ENCODE measurements at places on chromosomes 4 and X. TPM values are rescaled to one million over a fixed set of nuclear protein-coding genes. Genes with fewer than 3 reads are reported as not detected.

DNA sequence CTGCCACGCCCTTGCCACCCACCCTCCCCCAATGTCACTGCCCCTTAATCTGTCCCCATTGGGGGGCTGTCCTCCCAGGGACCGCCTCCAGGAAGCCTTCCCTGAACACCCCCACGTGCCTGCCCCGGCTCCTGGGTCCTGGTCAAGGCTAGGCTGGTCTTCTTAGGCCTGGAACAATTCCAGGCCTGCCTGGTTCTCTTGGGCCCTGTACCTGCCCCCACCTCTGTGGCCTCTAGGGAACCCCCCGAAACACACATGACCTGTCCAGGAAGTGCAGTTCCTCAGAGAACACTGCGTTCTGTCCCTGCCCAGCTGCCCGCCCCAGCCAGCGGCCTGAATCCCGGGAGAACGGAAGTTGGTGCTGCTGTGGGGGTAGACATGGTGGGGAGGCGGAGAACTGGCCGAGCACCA is 5.1 kb downstream of the MXD4 start:
- H3K4me3 ChIP-seq = no peak overlapping the region
- peaks cover 50% of the 10 kb centered on the region for H3K36me3 ChIP-seq
- H3K27me3 ChIP-seq = no peaks in the 10 kb centered on the region
- DNase-seq = no peak
- H3K4me1 ChIP-seq = peaks cover 24% of the 10 kb centered on the region

- no peaks in the 10 kb centered on the region for H3K4me1 ChIP-seq
- H3K36me3 ChIP-seq = no peaks in the 10 kb centered on the region
- DNase-seq = no peak
Measured at GRCh38 chrX:34467437-34467836, 189.6 kb downstream of the TMEM47 start.

DNA sequence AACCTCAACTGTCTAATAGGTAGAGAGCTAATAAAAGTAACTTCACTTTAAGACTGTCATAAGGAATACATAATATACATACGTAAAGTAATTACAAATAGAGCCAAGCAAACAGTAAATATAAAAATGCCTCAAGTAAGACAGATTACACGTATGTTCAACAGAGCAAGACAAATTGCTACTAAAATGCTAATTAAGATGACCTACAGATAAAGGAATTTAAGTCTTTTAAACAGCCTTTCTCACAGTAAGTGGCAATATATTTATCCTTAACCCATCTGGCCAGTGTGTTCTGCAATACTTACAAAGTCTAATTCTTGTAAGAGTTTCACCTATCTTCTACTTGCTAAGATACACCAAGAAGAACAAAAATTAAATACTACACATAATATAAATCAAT is 12.7 kb downstream of the G3BP2 start:
- no peak overlapping the region for H3K4me3 ChIP-seq
- H3K27me3 ChIP-seq = no peaks in the 10 kb centered on the region
- H3K27ac ChIP-seq = no peak overlapping the region

DNA sequence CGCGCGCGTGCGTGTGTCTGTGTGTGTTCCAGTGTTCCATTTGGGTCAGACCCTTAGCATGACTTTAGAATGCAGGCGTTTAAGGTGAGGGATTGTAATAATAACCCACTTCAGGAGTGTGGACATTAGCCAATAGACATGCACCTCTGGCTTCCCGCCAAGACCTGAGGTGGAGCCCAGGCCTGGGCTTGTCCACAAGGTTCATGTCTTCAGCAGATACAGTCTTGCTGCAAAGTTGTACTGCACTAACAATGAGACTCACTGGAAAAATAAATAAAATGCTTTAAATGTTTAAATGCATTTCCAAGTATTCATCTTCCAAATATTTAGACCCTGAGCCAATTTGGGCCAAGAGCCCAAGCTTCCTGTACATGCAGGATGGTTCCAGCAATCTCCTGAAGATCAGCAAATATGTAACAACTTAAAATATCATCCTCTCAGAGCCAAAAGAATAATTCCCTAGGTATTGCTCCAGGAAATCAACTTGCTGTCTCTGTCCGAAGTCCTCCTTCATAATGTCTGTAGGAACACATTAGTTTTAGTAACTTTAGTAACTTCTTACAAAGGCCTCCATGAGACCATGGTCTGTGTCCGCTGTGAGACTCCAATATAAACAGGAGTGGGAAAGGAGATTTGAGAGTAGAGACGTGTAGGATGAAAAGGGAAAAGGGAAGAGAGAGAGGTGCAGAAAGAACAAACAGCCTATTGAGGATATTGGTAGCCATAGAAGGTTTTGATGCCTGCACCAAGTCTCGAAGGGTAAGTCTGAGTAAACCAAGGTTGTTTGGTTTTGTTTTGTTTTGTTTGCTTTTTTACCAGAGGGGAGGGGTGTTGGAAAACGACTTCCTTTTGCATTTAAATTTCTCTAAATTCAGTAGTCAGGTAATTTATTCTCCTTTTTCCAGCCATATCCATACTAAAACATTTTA is 98.5 kb upstream of the KLF3 start:
- H3K36me3 ChIP-seq = no peaks in the 10 kb centered on the region
- peaks cover 5% of the 10 kb centered on the region for H3K27me3 ChIP-seq
- H3K27ac ChIP-seq = no peak overlapping the region
- no peak for DNase-seq
- no peak overlapping the region for H3K4me3 ChIP-seq
- peaks cover 5% of the 10 kb centered on the region for H3K4me1 ChIP-seq

DNA sequence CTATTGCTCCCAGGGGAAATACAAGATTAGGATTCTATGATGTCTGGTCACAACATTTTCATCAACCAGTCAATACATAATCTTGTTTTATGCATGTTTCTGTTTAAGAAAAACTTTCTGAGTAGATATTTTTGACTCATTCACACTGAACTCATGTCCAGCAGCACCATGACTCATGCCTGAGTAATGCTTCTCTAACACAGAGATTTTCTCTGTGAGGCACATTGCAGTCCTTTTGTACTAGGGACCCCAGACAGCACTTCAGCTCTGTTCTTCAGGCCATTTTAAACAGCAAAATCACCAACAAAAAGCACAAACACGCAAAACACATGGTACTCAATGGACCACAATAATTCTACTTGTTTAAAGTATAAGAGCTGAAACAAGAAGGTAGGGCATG is 83.6 kb downstream of the MXRA5 start:
- no peaks in the 10 kb centered on the region for H3K27me3 ChIP-seq
- H3K36me3 ChIP-seq = no peaks in the 10 kb centered on the region
- no peak for DNase-seq

GRCh38 chr4:78293348-78293747 is 236.2 kb downstream of the FRAS1 start:
- no peak overlapping the region for H3K4me3 ChIP-seq
- no peak overlapping the region for H3K27ac ChIP-seq
- no peaks in the 10 kb centered on the region for H3K27me3 ChIP-seq
- no peaks in the 10 kb centered on the region for H3K4me1 ChIP-seq
- no peak for DNase-seq

DNA sequence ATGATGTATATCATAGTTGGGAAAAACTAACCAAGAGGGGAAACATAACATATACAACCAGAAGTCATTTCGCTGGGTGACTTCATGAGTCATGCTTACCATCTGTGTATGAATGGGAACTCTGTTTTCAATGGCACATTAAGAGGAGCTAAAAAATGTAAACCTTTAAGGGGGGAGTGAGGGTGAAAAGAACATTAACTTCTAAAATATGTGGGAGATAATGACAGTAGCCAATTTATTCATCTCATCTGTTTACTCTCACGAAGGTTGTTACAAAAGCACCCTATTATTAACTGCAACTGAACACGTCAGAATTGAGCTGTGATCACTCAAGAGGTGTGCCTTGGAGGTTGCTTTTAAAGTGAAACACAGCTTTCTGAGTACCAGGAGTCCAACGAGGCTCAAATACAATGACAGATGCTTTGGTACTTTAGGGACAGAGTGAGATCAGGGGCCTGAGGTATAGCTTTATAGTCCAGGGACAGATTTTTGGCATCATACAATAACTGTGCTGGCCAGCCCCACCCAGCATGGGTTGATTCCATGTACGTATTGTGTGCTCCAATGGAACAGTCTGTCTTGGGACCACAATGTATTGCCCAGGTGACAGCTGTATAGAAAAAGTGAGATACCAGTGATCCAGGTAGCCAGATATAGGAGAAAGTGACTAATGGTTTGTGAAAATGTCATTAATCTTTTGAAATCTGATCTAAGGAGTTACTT is 107.3 kb downstream of the AMMECR1 start:
- H3K4me3 ChIP-seq = no peak overlapping the region
- no peaks in the 10 kb centered on the region for H3K4me1 ChIP-seq
- no peak for DNase-seq
- no peaks in the 10 kb centered on the region for H3K36me3 ChIP-seq

GRCh38 chr4:150647008-150647407 is 65.1 kb downstream of the MAB21L2 start:
- H3K4me3 ChIP-seq = no peak overlapping the region
- H3K27ac ChIP-seq = no peak overlapping the region
- H3K4me1 ChIP-seq = no peaks in the 10 kb centered on the region
- no peak for DNase-seq

FAM53A gene
- total RNA-seq = 1.8 TPM

CENPVL1 gene
- not detected for total RNA-seq

- H3K27me3 ChIP-seq = no peaks in the 10 kb centered on the region
- no peaks in the 10 kb centered on the region for H3K36me3 ChIP-seq
- no peak for DNase-seq
- no peak overlapping the region for H3K27ac ChIP-seq
- H3K4me1 ChIP-seq = no peaks in the 10 kb centered on the region
Measured at GRCh38 chr4:38290366-38290765, 330.2 kb downstream of the PTTG2 start.

SPIN2A gene
- total RNA-seq = 0.81 TPM

DNA sequence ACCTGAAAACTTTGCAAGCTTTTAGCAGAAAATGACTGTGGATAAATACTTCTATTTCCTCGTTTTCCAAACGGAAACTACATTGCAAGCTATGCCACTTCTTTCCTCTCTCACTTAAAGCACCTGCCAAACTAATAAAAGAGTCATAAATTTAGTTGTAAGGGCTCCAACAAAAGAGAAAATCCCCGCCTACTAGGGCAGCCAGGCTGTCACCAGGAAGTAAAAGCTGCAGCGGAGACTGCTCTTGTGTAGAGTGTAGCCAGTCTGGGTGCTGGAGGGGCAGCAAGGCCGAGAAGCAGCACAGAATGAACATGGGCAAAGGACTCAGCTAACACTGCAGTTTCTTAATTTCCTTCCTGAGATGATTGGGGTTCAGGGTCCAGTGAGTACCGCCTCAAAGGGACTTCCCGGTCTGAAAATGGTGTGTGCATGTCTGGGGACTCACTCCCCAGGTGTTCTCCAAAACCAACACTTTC is 89.3 kb upstream of the MAML3 start:
- H3K36me3 ChIP-seq = no peaks in the 10 kb centered on the region
- H3K4me3 ChIP-seq = peak overlapping the region; percentile 2

GLOD5 gene
- total RNA-seq = not detected

GRCh38 chrX:53354669-53355068 is 67.8 kb downstream of the SMC1A start:
- H3K36me3 ChIP-seq = no peaks in the 10 kb centered on the region
- H3K27me3 ChIP-seq = no peaks in the 10 kb centered on the region
- H3K4me1 ChIP-seq = no peaks in the 10 kb centered on the region
- H3K27ac ChIP-seq = no peak overlapping the region
- H3K4me3 ChIP-seq = no peak overlapping the region
- no peak for DNase-seq

TASL gene
- 3.2 TPM for total RNA-seq

- DNase-seq = no peak
- no peak overlapping the region for H3K4me3 ChIP-seq
- no peaks in the 10 kb centered on the region for H3K4me1 ChIP-seq
- no peaks in the 10 kb centered on the region for H3K36me3 ChIP-seq
- no peak overlapping the region for H3K27ac ChIP-seq
- H3K27me3 ChIP-seq = peaks cover 4% of the 10 kb centered on the region
Measured at GRCh38 chr4:113437129-113437528, 324.4 kb downstream of the CAMK2D start.

DNA sequence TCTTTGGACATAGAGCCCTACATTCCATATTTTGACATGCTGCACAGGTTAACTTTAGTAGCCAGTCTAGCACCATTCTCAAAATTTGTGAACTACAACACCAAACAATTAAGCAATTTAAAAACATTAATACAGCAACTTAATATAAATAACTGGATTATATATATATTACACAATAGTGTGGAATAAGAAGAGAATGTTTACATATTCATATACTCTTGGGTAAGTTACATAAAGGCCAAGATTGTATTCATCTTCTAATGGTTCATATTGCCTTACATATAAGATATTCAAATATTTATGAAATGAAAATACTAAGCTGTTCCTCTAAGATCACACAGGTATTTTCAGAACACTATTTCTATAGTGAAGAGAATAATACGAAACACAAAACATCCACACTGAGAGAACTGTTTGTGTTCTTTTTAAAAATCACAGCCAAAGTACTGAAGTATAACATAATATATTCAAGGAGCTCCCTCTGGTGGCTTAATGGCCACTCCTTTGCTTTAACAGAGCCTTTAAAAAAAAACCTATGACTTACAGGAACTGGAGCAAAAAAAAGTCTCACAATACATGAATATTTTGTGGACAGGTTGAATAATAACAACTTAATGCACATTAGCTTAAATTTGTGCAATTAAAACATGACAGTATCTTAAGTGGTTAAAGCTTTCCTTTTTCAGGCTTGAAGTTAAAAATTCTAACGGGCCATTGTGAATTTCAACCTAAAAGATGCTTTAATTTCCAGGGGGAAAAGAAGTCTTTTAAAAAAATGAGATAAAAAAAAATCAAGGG is 46.2 kb downstream of the NEK1 start:
- no peaks in the 10 kb centered on the region for H3K27me3 ChIP-seq
- H3K4me1 ChIP-seq = no peaks in the 10 kb centered on the region
- H3K27ac ChIP-seq = no peak overlapping the region
- H3K36me3 ChIP-seq = no peaks in the 10 kb centered on the region
- H3K4me3 ChIP-seq = no peak overlapping the region
- peak; percentile 71 for DNase-seq

FAM114A1 gene
- not detected for total RNA-seq

GRCh38 chr4:519203-519651 is 20.2 kb downstream of the PIGG start:
- H3K4me3 ChIP-seq = no peak overlapping the region
- DNase-seq = no peak
- H3K27me3 ChIP-seq = no peaks in the 10 kb centered on the region
- no peaks in the 10 kb centered on the region for H3K4me1 ChIP-seq
- no peak overlapping the region for H3K27ac ChIP-seq

- H3K4me3 ChIP-seq = no peak overlapping the region
- no peak for DNase-seq
- no peaks in the 10 kb centered on the region for H3K27me3 ChIP-seq
- no peak overlapping the region for H3K27ac ChIP-seq
- H3K4me1 ChIP-seq = no peaks in the 10 kb centered on the region
- peaks cover 3% of the 10 kb centered on the region for H3K36me3 ChIP-seq
Measured at GRCh38 chr4:106136777-106137331, 179.2 kb downstream of the TBCK start.

CFP gene
- 13.9 TPM for total RNA-seq

MAML3 gene
- total RNA-seq = 1.1 TPM

DNA sequence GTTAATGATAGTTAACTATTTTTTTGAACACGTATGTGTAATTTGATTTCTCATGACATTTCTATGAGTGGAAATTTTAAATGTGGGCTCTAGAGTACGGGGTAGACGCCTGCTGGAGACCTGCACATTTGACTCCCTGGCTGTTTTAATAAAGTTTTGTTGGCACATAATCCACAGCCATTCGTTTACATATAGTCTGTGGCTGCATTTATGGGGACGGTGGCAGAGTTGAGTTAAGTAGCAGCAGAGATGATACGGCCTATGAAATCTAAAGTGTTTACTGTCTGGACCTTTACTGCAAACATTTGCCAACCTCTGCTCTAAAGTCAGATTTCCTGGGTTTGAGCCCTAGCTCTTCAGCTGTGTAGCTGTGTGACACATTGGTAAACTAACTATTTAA is 118.8 kb downstream of the CHRNA9 start:
- no peak for DNase-seq
- no peak overlapping the region for H3K4me3 ChIP-seq
- H3K27me3 ChIP-seq = no peaks in the 10 kb centered on the region
- H3K27ac ChIP-seq = no peak overlapping the region
